ENCODE measurements at places on chromosomes 1 and 21.

- DNase-seq = no peak
These were observed 16.8 kb upstream of the PLEKHM2 start for GRCh38 chr1:15667362-15667761.

DNA sequence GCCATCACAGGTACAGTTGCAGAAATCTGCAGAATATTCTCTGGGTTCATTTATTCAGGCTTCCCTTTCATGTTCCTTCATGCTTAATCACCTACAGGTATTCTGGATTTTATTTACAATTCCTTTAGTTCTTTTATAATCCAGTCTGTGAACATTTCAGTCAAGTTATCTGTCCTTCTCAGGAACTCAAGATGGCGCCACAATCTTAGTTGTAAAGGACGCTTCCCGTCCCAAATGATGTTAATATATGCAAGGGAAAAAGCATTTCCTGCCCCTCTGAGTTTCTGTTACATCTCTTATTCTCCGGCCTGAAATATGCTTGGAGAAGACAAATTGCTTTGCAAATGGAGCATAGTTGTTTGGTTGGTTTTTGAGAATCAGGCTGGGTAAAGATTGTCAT lies 19.3 kb downstream of the F3 start:
- DNase-seq = peak; percentile 69

DNA sequence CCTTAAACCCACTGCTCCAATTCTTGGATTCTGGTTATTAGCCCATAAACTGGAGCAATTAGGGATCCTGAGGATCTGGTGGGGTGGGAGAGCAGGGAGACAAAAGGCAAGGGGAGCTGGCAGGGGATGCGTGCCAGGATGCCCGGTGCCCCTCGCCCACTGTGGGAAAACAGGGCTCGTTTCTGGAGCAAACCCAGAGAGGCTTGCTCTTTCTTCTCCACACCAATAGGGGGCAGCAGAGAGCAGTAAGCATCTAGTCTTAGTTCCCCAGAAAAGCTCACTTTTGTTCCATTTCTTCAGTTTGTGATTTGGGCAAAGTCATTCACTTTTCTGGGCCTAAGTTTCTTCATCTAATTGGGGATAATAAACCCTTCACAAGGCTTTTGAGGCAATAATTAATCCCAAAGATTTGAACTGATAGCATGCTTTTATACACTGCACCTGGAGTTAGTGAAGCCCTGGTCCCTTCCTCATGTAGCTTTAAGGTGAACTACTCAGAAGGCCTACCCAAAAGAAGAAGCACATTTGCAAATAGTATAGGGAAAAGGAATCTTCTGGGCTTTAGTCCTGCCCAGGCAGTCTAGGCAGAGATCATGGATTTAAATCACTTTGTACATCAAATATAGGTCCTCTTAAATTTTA lies 160.6 kb upstream of the USP24 start:
- peak; percentile 57 for DNase-seq

DNA sequence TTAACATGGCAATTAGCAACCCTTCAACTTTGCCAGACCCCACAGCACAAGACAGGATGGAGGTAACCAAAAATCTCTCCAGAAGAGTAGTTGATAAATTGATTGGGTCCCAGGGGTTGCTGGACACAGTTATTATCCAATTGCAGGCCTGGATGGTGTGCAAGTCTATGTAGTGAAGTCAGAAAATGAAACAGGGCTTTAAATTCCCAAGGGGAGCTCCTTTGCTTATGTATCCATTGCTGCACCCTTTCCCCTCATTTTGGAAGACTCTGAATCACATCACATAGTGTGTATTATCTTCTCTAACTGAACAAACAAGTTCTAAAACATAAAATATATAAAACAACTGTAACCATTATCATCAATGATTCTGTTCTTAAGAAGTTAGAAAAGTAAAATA lies 550.2 kb downstream of the LMO4 start:
- no peak for DNase-seq

GRCh38 chr1:110407260-110408210 lies at the start of gene LAMTOR5:
TSS of gene LAMTOR5 (minus strand) at chr1:110407694. CDS start at chr1:110407620, 74 bp downstream.
- peak; percentile 97 for DNase-seq

GRCh38 chr1:196654271-196654670 lies 2.4 kb downstream of the CFH start:
- no peak for DNase-seq

DNA sequence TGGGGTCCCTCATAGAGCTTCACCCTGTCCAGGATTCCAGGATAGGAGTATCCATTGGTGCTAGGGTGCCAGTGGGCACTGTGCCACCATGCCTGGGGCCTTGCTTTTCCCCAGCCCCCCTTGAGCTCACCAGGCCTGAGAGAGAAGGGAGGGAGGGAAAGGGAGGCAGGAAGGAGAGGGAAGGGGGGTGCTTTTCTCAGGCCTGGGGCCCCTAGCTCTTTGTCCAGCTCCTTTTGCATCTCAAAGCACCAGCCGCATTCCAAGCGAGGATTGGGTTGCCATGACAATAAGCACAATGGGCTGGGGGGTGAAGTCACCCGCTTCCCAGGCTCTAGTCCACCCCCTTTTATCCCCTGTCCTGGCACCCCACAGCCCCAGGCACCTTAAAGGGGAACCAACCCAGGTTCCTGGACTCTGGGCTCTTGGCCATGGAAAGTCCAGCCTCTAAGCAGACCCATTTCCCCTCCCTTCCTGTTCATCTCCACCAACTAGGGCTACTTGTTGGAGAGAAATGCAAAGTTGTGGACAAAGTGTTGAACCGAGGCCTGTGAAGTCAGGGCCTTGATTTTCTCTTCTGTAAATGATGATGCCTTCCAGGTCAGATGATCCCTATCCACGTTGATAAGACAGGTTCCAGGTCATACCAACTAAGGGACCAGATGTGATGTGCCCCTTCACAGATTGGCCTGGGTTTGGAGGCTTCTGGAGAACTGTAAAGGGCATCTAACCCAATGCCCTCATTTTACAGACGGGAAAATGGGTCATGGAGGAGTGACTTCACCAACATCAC lies 11.4 kb downstream of the THBS3 start:
- no peak for DNase-seq

Data from Daoy (cell line).